ENCODE measurements at places on chromosomes 7 and 10.

GRCh38 chr10:15333909-15334649 lies 37.0 kb downstream of the FAM171A1 start:
- no peak for DNase-seq

- no peak for DNase-seq
These were observed 125.6 kb upstream of the TNRC18 start for GRCh38 chr7:5549096-5549763.

DNA sequence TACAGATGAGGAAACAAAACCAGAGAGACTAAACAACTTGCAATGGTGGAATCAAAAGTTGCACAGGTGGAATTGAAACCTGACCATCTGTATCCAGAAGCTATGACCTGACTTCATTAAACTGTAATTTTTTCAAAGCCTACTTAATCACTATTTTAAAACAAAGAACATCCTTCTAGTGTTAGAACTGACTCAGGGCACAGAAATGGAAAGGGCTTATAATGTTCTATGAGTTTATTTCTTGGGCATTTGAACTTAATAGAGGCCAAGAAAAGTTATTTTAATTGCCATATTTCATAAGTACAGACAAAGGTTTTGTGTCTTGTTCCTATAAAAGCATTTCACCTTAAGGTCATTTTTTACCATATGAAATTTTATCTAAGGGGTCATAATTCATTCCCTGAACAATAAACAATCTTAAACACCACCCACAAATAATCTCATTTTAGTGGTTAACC lies 8.8 kb downstream of the ITGB1 start:
- DNase-seq, result no peak

GRCh38 chr10:77638321-77639101 lies 903 bp upstream of the KCNMA1 start:
- DNase-seq, result no peak

- no peak for DNase-seq
These were observed 156.4 kb downstream of the ARID5B start for GRCh38 chr10:62057850-62058249.

- no peak for DNase-seq
These were observed 481.4 kb downstream of the TYW1 start for GRCh38 chr7:67478066-67478465.

GRCh38 chr10:43698156-43698555 lies 49.5 kb upstream of the ZNF32 start:
- no peak for DNase-seq

DNA sequence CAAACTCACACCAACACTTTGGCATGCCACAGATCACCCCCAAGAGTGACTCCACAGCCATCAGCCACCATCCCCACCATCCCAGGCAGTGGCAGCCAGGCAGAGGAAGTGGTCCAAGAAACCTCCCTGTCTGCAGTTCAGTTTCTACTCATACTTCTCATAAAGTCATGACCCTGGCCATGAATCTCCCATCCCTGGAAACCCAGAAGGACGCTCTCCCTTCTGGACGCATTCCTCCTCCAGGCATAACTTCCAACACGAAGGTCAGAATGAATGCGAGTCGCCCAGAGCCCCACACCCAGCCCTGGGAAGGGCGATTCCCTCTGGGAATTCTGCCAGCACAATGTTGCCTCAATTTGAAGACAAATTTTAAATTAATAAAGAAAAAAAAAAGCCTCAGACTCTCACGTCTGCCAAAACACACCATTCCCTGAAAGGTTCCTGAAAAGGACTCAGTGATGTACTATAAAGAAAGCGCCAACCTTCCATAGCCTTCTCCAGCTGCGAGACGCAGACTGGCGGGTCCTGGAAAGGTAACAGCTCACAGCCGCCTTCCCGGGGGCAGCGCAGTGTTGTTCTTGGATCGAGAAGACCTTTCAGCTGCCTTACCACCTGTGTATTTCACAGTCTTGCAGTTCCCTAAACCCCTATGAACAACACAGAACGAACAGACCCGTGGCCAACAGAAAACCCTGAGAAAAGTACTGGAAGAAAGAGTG lies 307.6 kb downstream of the FRMD4A start:
- DNase-seq, result no peak

GRCh38 chr7:80942261-80943041 lies 23.6 kb upstream of the SEMA3C start:
- no peak for DNase-seq

GRCh38 chr7:35894721-35895120 lies 93.9 kb downstream of the SEPTIN7 start:
- DNase-seq, result no peak

- DNase-seq, result no peak
These were observed 69.1 kb downstream of the ZMIZ1 start for GRCh38 chr10:79137826-79138225.

- DNase-seq, result no peak
These were observed 37.3 kb downstream of the NRCAM start for GRCh38 chr7:108418946-108419345.

- no peak for DNase-seq
These were observed 3.6 kb upstream of the LRRC4 start for GRCh38 chr7:128034825-128035224.

DNA sequence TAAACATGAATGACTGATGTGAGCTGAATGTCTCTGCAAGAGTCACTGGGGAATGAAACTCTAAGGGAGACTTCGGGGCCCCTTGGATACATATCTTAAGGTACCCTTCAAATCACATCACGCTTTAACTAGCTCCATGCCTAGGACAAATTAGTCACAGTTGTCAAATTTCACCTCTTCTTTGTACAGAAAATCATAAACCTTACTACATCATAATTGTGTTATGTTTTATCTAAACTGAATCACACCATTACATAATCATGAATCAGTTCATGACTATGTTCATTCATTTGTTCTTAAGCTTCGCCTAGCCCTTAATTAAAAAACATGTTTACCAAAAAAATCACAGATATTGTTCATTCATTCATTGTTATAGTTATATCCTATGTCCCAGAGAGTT lies 2.1 kb upstream of the SLC13A1 start:
- DNase-seq, result no peak

- no peak for DNase-seq
These were observed 784.0 kb downstream of the SUGCT start for GRCh38 chr7:40918701-40919271.

- DNase-seq, result no peak
These were observed 2.1 kb downstream of the CASP7 start for GRCh38 chr10:113681533-113682470.
